ENCODE measurements at places on chromosomes 4 and X.

- DNase-seq: no peak
These were observed 1.5 kb upstream of the GRSF1 start for GRCh38 chr4:70841211-70841610.

DNA sequence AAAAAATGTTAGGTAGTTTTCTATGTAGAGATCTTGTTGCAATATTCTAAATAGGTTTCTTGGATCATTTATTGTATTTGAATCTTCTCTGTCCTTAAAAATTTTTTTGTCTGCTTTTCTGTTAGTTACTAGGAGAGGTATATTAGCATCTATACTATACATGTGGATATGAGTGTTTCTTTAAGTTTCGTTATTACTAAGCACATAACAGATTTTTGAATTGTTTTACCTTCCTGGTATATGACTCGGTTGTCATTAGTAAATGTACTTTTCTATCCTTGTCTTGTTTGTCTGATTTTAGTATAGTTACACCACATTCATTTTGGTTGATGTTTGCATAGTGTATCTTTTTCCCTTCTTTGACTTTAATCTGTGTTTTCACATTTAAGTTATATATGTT, 20.2 kb downstream of the PYURF start:
- DNase-seq: no peak

DNA sequence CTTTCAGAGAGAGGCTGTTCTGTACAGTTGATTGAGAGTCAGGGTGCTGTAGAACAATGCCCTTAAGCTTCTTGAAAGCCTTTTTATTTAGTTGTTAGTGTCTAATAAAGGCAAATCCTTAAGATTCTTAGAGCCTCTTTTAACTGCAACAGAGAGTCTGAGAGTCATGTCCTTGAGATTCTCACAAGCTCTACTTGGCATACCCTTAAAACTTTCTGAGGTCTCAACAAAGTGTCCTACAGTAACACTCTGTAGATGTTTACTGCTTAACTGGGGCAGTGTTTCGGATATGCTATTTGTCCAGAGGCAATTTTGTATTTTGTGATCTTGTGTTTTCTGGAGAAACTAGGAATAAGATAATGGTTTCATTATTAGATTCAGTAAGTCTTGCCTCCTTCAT, 209.7 kb downstream of the ARHGAP24 start:
- DNase-seq: no peak

- DNase-seq: no peak
These were observed 48.0 kb downstream of the RAPGEF2 start for GRCh38 chr4:159150821-159151390.

DNA sequence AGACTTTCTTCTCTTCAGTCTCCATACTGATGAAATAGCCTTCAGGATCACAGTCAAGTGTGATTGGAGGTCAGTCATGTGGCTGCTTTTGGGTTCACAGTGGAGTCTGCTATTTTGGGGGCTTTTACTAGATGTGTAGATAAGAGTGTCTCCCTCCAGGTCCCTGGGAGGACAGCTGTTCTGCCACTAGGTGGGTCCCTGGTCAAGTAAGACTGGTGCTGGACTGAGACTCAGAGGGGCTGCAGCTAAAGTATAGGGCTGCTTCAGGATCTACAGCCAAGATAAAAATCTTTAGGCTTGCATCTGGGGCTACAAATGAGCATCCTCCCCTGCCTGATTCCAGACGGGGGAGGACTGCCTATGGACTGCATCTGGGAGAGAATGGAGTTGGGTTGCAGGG, 200.7 kb upstream of the ANKRD50 start:
- DNase-seq: no peak

Data from activated naive CD4-positive, alpha-beta T cell treated with anti-CD3 and anti-CD28 coated beads, Interleukin-2, amount 50 U/mL, for 72 hours (primary cell).